Stimulated activated CD4-positive, alpha-beta T cell treated with anti-CD3 and anti-CD28 coated beads, Interleukin-15, amount 100 ng/mL, for 1 hour (primary cell): ENCODE measurements at places on chromosomes 16 and 17.

- no peak for DNase-seq
Measured at GRCh38 chr16:11145173-11145818, 110.7 kb downstream of the SOCS1 start.

GRCh38 chr17:17170346-17170985 is 35.7 kb downstream of the PLD6 start:
- no peak for DNase-seq

DNA sequence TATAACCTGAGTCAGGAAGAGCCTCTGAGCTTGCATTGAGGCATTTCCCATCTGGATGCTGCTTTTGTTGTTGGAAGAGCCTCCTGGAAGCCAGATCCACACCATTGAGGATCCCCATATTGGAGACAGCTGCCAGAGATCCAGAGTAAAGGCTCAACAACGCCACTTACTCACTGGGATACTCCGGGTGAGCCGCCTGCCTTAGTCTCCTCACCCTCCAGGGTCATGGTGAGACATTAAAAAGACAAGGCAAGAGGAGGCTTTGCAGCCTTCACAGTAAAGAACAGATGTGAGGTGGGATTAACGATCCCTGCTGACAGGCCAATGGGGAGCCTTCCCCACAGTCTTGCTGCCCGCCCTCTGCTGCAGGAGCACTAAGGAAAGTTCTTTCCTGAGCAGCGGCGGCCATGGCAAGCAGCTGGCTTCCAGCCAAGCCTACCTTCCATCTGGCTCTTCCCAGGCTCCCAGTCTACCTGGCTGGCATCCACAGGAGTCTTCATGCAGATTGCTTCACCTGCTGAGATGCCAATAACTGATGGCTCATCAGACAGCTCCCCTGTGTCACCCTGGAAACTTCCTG is 198.5 kb downstream of the CYLD start:
- no peak for DNase-seq

GRCh38 chr16:49278944-49279725 is 2.5 kb downstream of the CBLN1 start:
- DNase-seq: no peak

- DNase-seq: no peak
Measured at GRCh38 chr16:14389359-14389758, 240.7 kb downstream of the PARN start.

DNA sequence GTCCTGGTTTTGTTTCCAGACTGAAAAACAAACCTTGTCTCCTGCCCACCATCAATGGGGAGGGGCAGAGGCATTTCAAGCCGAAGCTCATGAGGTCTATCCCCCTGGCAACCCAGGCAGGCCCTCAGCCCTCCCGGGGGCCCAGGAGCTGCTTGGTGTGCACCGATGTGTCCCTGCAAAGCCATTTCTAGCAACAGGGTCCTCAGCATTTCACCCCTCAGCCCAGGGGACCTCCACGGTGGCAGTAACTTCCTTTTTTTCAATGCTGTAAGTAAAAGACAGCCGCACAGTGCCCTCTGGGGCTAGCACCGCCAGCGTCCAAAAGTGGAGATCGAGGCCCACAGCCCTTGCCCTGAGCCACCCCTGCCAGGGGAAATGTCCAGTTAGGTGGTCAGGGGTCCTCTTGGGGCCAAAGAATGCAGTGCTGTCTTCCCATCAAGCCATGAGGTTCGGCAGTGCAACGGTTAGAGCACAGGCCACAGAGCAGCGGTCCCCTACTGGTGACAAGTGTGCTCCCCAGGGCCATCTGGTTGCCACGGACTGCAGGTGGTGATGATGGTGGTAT is 79.9 kb downstream of the LITAF start:
- DNase-seq: no peak

DNA sequence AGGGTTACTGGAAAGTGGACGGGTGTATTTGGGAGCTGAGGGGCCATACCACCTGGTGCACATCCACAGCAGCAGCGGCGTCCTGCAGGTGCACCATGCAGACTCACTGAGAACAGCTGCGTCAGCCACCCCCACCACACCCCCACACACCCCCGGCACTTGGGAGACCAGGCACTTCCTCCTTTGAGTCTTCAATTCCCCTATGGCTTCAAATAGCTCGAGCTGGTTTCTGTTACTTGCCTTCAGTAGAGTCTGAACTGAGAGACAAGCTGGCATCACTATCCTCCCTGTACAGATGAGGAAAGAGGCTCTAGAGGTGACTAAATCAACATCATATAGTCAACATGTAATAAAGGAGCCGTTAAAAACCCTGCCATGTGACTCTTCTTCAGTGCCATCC is 15.4 kb downstream of the CUEDC1 start:
- DNase-seq: no peak

DNA sequence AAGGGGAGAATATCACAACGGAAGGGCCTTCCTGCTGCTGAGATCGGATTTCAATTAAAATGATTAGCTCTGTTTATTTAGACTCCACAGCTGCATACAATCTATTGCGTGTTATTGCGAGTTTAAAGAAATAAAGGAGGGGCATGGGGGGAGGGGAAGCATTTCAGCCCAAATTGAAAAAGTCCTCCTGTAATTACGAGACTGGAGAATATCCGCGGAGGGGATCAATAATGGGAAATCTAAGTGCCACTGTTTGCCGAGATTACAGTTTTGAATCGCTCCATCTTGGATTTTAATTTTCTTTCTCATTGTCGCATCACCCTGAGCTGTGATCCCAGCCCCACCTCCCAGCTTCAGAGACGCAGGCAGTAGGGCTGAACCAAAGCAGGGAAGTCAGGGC is 15.7 kb upstream of the RPL38 start:
- no peak for DNase-seq

DNA sequence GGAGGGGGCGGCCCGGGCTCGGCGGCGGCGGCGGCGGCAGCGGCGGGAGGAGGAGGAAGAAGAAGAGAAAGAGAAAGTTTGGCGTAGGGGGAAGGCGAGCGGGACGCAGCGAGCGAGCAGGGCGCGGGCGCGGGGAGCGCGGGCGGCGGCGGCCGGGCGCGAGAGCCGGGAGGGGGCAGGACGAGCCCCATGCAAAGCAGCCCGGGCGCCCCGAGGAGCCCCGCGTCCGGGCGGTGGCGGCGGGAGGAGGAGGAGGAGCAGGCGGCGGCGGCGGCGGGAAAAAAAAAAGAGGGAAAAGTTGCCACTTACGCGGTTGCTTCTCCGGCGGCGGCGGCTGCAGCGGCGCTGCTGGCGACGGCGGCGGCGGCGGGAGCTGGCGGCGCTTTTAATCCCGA is 10.3 kb upstream of the ZFHX3 start:
- no peak for DNase-seq
